CD4-positive, CD25-positive, alpha-beta regulatory T cell (primary cell): ENCODE measurements at places on chromosomes 1 and 21.

GRCh38 chr1:44294588-44295007, 60.5 kb downstream of the ERI3 start:
- no peak for DNase-seq

DNA sequence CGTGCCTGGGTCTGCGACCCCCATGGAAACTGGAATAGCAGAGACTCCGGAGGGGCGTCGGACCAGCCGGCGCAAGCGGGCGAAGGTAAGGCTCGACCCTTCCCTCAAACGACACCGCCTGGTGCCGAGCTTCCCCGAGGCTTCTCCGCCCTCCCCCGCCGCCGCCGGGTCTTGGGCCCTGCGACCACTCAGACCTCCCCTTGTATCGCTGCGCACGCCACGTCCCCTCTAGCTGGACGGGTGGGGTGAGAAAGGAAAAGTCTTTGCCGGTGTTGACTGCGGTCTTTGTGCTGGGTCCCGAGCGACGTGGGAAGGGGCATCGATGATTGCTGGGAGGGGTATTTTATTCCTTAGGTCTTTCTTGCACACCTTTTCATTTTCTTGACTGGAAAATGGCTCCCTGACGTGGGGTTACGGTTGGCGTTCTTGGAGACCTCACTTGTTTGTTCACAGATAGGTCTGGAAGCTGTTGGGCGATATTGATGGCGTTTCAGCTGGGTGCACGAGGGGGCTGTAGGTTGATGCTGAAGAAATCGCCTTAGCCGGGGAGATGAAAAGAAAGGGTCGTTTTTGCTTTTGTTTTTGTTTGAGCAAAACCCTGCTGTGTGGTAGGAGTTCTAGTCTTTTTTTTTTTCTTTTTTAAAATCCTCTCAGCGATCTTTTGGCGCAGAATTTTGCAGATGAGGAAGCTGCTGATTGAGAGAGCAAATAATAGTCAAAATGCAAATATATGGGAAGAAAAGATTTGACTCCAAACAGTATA, 776 bp downstream of the KDM1A start:
- DNase-seq, result no peak

DNA sequence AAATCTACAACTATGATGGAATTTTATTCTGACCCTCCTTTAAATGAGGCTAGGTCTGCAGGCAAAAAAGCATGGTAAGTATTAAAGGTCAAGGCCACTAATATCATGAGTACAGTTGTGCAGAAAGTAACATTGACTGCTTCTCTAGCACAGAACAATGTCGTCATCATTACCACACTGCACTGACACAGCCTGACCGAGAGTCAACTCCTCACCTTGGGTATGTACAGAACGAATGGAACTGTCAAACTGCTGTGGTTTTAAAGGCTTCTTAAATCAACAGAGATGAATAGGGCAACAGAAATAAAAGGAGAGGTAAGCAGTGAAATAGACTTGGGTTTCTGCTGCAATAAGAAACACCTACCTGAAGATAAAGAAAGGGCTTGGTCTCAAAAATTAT, 88.8 kb downstream of the TBX15 start:
- no peak for DNase-seq

- no peak for DNase-seq
Measured at GRCh38 chr1:25246600-25247023, 642 bp downstream of the RSRP1 start.

DNA sequence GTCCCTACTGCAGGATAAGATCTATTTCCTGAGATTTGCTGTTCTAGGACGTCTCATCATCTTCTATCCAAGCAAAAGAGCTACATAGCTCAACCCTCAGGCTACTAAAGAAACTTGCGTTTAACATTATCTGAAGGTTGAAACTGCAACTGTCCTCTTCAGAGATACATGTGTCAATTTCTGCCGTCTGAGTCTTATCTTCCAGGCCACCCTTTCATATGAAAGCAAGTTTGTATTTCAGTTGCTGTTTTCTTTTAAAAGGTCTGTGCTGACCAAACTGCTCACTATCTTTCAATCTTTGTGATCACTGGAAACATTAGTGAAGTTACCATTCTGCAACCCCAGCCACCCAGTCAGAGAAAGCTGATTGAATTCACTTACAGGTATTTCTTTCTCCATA, 108.6 kb upstream of the RAB3GAP2 start:
- DNase-seq, result no peak

GRCh38 chr21:29933088-29933487, 6.7 kb downstream of the GRIK1 start:
- no peak for DNase-seq

DNA sequence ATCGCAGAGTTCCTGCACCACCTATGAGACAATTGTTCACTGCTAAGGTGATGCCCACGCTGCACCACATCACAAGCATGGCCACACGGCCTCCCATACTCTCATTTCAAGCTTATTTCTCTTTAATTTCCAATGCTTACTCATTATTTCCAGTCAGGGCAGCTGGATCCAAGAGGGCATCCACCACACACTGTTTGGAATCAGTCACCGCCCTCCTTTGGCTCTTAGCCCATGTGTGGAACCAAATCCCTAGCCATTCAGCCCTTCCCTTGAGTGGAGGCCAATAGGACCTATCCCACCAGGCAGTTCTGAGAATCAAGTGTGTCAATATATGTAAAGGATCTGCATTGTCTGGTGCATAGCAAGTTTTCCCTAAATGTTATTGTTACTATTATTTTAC, 26.3 kb upstream of the PALMD start:
- DNase-seq, result no peak

- DNase-seq, result no peak
Measured at GRCh38 chr1:11384170-11384554, 94.8 kb upstream of the DISP3 start.

DNA sequence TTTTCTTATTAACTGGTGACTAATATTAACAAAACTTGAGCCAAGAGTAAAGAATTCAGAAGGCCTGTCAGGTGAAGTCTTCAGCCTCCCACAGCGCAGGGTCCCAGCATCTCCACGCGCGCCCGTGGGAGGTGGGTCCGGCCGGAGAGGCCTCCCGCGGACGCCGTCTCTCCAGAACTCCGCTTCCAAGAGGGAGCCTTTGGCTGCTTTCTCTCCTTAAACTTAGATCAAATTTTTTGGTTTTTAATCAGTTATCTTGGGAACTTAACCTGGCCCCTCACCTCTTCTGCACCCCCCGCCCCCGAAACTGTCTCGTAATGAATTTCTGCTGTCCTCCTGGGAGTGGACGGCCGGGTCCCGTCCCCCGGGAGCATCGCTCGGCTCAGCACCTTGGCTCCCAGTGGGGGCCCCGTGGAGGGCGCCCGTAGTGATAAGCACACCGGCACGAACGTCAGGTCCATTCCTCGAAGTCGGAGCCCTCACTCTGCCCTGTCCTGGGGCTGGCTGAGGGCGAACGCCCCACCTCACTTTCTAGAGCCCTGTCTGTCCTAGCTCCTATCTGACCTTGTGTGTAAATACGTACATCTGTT, 29.5 kb upstream of the TRAPPC10 start:
- DNase-seq, result no peak

DNA sequence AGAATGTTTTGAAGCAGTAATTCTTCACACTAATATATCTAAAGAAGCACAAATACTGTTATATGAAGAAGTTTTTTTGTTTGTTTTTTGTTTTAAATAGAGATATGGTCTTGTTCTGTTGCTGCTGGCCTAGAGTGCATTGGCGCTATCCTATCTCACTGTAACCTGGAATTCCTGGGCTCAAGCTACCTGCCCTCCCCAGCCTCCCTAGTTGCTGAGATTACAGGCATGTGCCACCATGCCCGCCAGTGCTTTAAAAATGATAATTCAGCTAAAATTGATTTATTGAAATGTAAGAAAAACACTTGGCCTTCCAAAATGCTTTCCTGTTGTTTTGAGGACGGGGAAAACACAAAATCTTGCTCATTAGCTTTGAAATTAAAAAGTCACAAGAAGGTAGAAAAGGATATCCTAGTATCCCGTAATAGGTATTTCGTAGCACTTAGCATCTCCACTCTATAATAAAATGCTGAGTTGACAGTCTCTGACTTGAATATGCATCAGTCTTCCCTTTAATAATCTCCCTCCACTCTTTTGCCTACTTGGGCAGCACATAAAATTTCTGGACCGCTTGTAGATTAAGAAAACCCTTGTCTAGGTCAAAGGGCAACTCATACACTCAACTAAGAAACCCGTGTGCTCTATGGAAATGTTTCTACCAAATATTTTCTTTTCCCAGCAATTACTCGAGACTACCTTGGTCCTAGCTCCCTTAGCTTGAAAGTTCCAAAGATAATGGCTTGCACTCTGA, 1.3 kb downstream of the SCYL3 start:
- DNase-seq, result no peak

- no peak for DNase-seq
Measured at GRCh38 chr1:6935911-6936690, 150.8 kb downstream of the CAMTA1 start.
